ENCODE measurements at places on chromosomes 3 and 15.
A peak's percentile ranks its signal among the peaks of the same experiment; 100 is the strongest.

DNA sequence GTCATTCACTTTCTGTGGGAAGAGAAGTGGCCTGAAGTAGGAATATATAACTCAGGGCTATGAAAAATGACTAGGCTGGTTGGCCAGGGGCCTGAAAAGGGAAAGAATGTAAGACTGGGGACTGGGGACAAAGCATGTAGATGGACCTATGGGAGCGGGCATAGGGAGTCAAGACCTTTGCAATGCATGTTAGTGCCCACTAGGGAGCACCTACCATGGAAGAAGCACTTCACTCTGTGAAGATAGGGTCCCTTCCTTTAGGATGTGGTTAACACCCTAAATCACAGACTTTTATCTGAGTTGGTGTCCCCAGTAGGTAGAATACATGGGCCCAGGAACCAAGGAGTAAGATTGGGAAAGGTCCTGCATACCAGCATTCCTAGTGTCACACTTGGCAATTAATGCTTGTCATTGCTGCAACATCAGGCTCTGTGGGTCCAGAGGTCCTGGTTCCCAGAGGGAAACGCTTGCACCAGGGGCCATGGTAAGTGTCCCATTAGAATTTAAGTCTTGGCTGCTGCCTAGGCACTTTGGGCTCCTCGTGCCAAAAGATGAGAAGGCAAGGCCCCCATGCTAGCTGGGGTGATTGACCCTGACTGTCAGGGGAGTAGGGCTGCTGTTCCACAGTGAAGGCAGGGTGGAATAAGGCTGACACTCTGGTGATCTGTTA, 79.6 kb downstream of the CRYGS start:
- DNase-seq = no peak

DNA sequence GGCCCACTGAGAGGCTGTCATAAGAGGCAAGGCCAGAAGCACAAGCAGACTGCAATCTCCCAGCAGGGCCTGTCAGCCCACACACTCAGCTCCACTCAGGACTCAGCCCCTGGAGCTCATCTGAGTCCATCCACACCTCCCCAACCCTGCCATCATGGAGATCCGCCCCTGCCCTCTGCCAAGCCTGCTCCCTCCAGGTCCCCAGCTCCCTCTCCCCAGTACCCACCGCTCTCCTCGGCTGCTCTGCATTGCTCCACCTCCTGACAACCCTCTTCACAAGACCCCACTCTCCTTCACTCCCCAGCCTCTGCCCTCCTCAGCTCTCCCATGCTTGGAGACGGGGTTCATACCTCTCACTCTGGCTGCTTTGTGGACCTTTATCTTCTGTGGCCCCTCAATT, 11.1 kb downstream of the POC1A start:
- DNase-seq = no peak

GRCh38 chr3:71136276-71136675, 447.3 kb downstream of the FOXP1 start:
- no peak for DNase-seq

DNA sequence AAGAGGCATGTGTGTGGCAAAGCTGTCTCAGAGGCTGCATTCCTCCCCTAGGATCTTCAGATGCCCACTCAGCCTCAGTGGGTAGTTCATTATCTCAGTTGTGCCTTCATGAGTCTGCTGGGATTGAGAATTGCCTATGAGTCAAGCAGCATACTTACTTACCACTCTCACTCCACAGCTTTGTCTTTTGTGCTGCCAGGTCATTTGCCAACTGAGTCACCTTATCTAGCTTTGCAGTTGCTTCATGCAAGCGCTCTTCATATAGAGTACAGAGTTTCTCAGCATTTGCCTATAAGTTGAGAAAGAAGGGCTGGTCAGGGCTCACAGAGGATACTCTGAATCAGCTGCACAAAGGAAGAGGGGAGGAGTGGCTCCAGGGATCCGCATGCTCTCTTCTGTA, 89.5 kb downstream of the MYH15 start:
- DNase-seq = no peak

GRCh38 chr3:4351164-4351855, 48.1 kb downstream of the SETMAR start:
- DNase-seq = no peak

DNA sequence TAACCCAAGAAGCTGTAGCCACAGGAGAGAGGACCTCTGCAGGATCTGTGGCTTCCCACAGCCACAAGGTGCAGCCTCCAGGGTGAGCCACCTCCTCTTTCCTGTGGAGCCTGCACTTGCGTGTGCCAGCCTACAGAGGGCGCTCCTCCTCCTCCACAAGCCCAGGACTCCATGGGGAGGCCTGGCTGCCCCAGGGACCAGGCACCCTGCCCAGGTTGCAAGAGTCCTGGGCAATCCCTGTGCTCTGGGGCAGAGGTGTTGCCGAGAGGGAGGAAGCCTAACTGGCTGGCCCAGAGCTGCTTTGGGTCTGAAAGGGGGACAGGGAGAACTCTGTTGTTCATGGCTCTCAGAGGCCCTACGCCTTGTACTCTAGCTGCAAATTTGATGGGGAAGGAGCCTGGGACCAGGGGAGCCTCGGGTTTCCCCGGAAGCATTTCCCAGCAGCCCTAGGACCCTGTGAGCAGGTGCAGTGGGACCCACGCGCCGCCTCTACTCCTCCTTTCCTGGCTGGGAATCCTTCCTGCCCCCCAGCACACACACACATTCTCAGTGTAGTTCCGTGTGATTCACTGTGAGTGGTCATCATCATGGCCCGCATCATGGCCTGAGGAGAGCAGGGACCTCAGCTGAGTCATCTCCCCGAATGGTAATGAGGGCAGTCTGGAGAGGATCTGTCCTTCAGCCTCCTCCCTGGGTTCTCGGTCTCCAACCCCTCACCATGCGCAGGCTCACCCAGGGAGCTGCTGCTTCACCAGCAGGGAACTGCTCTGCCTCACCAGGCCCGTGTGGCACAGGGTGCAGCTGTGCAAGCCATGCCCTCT, 24.3 kb downstream of the TBC1D21 start:
- peak; percentile 51 for DNase-seq

DNA sequence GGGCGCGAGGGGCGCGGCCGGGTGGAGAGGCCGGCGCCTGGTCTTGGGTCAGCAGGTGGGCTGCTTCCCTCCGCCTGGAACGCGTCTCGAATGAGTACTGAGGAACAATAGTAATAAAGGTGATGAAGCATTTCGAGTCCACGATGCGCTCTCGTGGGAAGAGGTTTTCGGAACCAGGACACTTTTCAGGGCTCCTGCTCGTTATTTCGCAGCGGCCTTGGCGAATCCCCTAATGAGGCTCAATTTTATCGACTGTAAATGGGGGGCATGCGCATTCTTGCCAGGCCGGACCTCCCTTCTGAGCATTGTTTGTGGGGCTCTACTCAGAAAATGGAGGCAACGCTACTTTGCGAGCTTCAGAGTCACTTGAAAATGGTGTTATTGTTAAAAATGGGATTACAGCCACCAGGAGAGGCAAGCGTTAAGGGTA, 1.2 kb downstream of the NR2C2 start:
- no peak for DNase-seq

GRCh38 chr3:149634573-149634972, 23.3 kb downstream of the WWTR1 start:
- DNase-seq = no peak

DNA sequence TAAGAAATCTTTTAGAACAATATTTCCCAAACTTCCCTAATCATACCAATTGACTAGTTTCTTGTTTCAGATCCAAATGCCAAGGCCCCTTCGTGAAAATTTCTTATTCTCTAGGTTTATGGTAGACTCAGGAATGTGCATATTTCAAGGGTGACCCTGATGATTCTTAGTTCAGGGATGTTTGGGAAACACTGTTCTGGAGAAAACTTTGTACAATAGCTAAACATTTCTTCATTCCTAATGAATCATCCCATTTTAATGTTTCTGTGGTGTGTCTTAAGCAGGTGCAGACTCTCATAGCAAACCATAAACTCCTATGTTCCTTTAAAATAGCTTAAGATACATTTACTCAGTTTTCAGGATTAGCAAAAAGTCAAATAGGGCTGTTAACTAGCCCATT, 314.5 kb downstream of the TIGIT start:
- no peak for DNase-seq

GRCh38 chr15:61000276-61000675, 228.8 kb downstream of the RORA start:
- DNase-seq = no peak

DNA sequence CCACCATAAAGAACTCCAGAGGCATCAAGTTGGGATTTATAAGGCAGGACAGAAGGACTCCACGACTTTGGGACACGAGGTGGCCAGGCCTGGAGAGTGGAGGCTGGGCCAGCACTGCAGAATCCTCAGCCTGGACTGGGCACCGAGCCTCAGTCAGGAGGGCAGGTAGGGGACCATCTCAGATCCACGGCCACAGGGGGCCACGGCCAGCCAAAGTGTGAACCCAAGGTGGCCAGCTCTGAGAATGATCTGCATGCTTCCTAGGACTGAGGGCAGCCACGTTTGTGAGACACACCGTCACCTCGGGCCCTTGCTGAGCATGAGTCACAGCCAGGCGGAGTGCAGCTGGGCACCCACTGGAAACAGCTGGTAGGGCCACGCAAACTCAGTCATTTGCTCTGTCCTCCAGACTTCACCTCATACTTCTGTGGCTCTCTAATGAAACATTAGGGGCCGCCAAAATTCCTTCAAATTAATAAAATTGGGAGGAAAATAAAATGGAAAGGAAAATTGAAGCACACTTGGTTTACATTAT, 65.8 kb downstream of the CTNNB1 start:
- DNase-seq = no peak

DNA sequence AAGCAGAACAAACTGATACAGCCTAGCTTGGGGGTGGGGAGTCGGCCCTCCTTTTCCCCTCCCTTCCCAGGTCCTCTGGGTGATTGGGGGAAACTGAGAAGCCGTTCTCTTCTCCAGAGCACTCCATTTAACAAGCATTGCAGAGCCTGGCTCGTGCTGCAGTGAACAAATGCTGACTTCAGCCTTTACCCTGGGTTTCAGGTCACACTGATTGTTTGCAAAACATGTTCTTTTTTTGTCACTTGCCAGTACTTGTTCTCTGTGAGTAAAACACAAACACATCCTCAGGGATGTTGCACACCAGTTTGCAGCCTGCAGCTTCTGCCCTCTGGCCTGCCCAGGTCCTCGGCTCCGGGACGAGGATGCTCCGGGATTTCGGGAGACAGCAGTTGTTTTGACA, 132.8 kb downstream of the PGPEP1L start:
- DNase-seq = no peak

DNA sequence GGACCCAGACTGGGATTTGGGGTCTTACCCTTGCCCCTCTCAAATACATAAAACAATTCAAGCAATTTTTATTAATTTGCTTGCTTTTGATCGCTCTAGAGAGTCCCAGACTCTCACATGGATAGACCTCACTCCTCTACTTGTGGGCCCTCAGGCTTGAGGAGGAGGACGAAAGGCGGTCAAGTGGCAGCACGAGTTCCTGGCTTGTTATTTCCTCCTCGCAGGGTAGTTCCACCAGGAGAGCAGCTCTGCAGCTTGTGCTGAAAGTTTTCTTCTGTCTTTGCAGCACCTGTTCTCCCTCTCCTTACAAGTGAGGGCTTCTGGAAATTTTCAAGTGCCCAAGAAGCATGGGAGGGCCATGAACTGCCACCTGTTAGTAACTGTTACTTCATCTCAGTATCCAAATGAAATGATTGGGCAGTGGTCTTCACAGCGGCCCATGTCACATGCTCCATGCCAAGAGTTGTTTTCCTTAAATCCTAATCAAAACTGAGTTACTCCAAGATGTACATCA, 22.7 kb downstream of the ABI3BP start:
- no peak for DNase-seq

GRCh38 chr3:152769523-152769922, 65.4 kb upstream of the P2RY1 start:
- DNase-seq = no peak

DNA sequence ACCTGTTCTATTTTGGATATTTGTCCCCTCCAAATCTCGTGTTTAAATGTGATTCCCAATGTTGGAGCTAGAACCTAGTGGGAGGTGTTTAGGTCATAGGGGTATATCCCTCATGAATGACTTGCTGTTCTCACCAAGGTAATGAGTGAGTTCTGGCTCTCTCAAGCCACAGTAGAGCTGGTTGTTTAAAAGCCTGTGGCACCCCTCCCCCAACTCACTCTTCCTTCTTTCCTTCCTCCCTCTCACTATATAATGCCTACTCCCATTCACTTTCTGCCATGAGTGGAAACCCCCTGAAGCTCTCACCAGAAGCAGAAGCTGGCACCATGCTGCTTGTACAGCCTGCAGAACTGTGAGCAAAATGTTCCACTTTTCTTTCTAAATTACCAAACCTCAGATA, 341.1 kb downstream of the SI start:
- DNase-seq = no peak

GRCh38 chr15:95937128-95937528, 393.4 kb upstream of the NR2F2 start:
- no peak for DNase-seq

GRCh38 chr15:52078876-52079700, 33.5 kb downstream of the BCL2L10 start:
- peak; percentile 57 for DNase-seq

DNA sequence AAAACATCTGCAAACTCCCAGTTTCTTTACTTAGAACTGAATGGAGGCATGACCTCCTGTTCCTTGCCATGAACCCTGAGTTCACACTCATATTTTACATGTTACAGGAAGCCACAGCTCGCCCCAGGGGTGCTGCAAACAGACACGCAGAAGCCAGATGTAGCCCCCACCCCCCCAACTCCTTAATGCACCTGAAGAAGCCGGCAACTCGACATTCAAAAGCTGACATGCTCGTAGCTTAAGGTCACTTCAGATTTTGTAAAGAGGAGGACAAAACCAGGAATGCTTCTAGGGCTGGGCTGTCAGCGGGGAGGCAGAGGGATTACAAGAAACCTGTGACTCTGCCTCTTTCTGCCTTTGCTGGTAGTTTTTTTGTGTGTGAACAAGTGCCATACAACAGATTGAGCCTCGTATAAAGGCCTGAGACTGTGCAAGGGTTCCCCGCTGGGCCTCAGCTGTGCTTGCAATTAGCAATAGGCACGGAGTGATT, 42.0 kb upstream of the FEZF2 start:
- DNase-seq = peak; percentile 93

- no peak for DNase-seq
Measured at GRCh38 chr3:42151596-42152168, 60.5 kb downstream of the TRAK1 start.

GRCh38 chr15:64634027-64634426, 141.4 kb downstream of the RBPMS2 start:
- DNase-seq = no peak

- no peak for DNase-seq
Measured at GRCh38 chr3:148852271-148852992, 12.7 kb upstream of the CPA3 start.

GRCh38 chr3:163490119-163490518, 1588.2 kb downstream of the SI start:
- peak; percentile 40 for DNase-seq

- no peak for DNase-seq
Measured at GRCh38 chr3:71708476-71709105, 16.6 kb downstream of the EIF4E3 start.

DNA sequence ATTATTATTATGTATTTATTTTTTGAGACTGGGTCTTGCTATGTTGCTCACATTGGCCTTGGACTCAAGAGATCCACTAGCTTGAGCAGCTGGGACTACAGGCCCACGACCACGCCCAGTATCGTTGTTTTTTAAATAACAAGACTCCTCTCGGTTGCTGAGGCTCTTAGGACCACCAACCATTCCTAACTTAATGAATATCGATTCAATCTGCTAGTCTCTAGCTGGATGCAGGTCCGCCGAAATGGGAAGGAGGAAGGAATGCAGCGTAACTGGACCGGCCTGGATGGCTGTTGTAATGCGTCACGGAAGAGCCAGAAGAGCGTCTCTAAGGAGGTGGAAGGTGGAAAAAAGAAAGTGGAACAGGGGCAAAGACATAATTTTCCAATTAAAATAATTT, 1.7 kb downstream of the ANXA2 start:
- no peak for DNase-seq

Measured in NT2/D1 (cell line).